ENCODE measurements at places on chromosomes 11 and 22. TPM values are rescaled to one million over a fixed set of nuclear protein-coding genes. Genes with fewer than 3 reads are reported as not detected.

The GVQW3 gene
- total RNA-seq: 4.2 TPM

The APOBEC3G gene
- total RNA-seq: 14.0 TPM

The HBE1 gene
- total RNA-seq: not detected

The BIK gene
- total RNA-seq: 0.69 TPM

The OR51B5 gene
- not detected for total RNA-seq

The TRIM48 gene
- 0.36 TPM for total RNA-seq

The TYR gene
- total RNA-seq: 1,352 TPM

The OR52E8 gene
- total RNA-seq: not detected

The DYNC2H1 gene
- 30.3 TPM for total RNA-seq

The BTBD18 gene
- total RNA-seq: not detected

The KBTBD3 gene
- 4.1 TPM for total RNA-seq

The SAA4 gene
- total RNA-seq: not detected

The AIFM3 gene
- total RNA-seq: 1.7 TPM

The SUSD2 gene
- 0.69 TPM for total RNA-seq

The SCN2B gene
- total RNA-seq: not detected

The SERPING1 gene
- total RNA-seq: 8.3 TPM

The NTM gene
- 27.0 TPM for total RNA-seq

The LRRC4C gene
- total RNA-seq: not detected

The DEFB131B gene
- total RNA-seq: not detected

The RAG2 gene
- total RNA-seq: not detected

The PHF21B gene
- total RNA-seq: 0.36 TPM

The NXPE2 gene
- not detected for total RNA-seq

The CARD10 gene
- total RNA-seq: 1.00 TPM

The ARHGAP20 gene
- under 0.01 TPM for total RNA-seq

The HTR3A gene
- not detected for total RNA-seq

The RAB39A gene
- total RNA-seq: 0.73 TPM

The PRR33 gene
- not detected for total RNA-seq

The MS4A1 gene
- not detected for total RNA-seq

The RHOD gene
- total RNA-seq: 4.1 TPM

The SLC22A12 gene
- not detected for total RNA-seq

The JHY gene
- total RNA-seq: 5.6 TPM

The POTEH gene
- not detected for total RNA-seq

The PRR5L gene
- 2.5 TPM for total RNA-seq

The MMP27 gene
- total RNA-seq: not detected

The CLDN5 gene
- not detected for total RNA-seq

The TTLL1 gene
- total RNA-seq: 16.7 TPM

The DBX1 gene
- not detected for total RNA-seq

The ADORA2A gene
- 0.34 TPM for total RNA-seq

The CHCHD10 gene
- 6.3 TPM for total RNA-seq

The RTN4RL2 gene
- under 0.01 TPM for total RNA-seq

The TRIM51 gene
- 2.8 TPM for total RNA-seq

The USH1C gene
- total RNA-seq: not detected

The CELSR1 gene
- 14.0 TPM for total RNA-seq

The TRIM49 gene
- not detected for total RNA-seq

The TUB gene
- total RNA-seq: 7.7 TPM

The P2RX6 gene
- total RNA-seq: 7.1 TPM

The KCNE3 gene
- total RNA-seq: 1.1 TPM

The CDON gene
- total RNA-seq: 70.3 TPM

The MLC1 gene
- total RNA-seq: not detected

The NAALAD2 gene
- total RNA-seq: 2.4 TPM

The NCAM1 gene
- total RNA-seq: 0.69 TPM

The NNMT gene
- total RNA-seq: 629 TPM

The TCP11L1 gene
- total RNA-seq: 17.9 TPM

The CTTN gene
- 350 TPM for total RNA-seq

The ART1 gene
- not detected for total RNA-seq

The EXPH5 gene
- total RNA-seq: under 0.01 TPM

The CDHR5 gene
- not detected for total RNA-seq

The MMP13 gene
- total RNA-seq: not detected

The CHRDL2 gene
- total RNA-seq: 0.15 TPM
